ENCODE measurements at places on chromosomes 2 and 18.

- no peak for DNase-seq
Measured at GRCh38 chr18:74378179-74378682, 62.6 kb downstream of the C18orf63 start.

- no peak for DNase-seq
Measured at GRCh38 chr2:126990200-126990599, 91.5 kb downstream of the TEX51 start.

DNA sequence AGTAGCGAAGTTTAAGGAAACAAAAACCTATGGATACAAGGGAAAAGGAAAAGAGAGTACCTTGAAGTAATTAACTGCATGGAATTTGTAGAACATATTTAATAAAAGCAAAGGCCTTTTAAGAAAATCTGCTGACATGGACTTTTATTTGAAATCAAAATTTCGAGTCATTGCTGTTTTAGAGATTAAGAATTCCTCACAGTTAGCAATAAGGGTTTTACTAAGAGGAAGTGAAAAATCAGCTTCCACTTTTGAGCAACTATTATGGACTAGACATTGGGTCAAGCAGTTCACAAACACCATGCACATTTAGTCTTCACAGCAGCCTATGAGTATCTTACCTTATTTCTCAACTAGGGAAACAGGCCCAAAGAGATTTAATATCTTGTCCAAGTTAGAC lies 876.3 kb downstream of the BCL11A start:
- no peak for DNase-seq

GRCh38 chr2:228401065-228401912 lies 219.8 kb upstream of the SPHKAP start:
- DNase-seq: no peak

GRCh38 chr2:28869494-28870145 lies 489 bp downstream of the TRMT61B start:
- no peak for DNase-seq

- no peak for DNase-seq
Measured at GRCh38 chr2:30541680-30542079, 94.6 kb downstream of the LCLAT1 start.

DNA sequence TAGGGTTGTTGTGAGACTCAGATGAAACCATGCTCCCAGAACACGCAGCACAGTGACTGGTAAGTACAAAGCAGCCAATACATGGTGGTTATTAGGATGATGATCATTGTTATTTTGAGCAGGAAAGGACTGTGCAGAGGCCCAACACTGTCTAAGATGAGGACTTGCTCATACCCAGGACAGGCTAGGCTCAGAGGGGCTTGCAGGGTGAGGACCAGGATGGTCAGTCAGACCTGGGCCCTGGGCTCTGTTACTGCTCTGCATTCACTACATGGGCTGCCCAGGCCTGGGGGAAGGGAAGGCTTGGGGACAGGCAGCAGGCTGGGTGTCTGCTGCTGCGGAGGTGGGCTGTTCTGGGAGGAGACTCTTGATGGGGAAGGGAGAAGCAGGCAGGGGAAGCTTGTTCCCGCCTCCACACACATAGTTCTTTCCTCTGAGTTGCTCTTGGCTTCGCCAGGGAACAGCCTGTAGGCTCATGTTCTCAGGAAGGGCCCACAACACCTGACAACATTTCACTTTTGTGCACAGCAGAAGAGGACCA lies 17.5 kb downstream of the CAPN13 start:
- no peak for DNase-seq

- no peak for DNase-seq
Measured at GRCh38 chr2:211468217-211468616, 911.8 kb downstream of the CPS1 start.

GRCh38 chr2:237327175-237327950 lies 86.6 kb downstream of the COL6A3 start:
- DNase-seq: no peak
